ENCODE measurements at places on chromosomes 7 and 10. TPM values are rescaled to one million over a fixed set of nuclear protein-coding genes. Genes with fewer than 3 reads are reported as not detected.

The CNPY1 gene
- not detected for total RNA-seq

The TSPAN12 gene
- not detected for total RNA-seq

The RNF32 gene
- not detected for total RNA-seq

The FLNC gene
- total RNA-seq, result 0.05 TPM

The GRID1 gene
- total RNA-seq, result not detected

Measured in natural killer cell (primary cell).